ENCODE measurements at places on chromosomes 2 and 18.
A peak's percentile ranks its signal among the peaks of the same experiment; 100 is the strongest.

- DNase-seq, result no peak
Observed at GRCh38 chr2:196437626-196438025, 201.9 kb upstream of the CCDC150 start.

- no peak for DNase-seq
Observed at GRCh38 chr2:70005216-70005615, 43.8 kb upstream of the ASPRV1 start.

GRCh38 chr2:68328901-68329300, 9.2 kb upstream of the CNRIP1 start:
- DNase-seq, result no peak

GRCh38 chr2:218396688-218397462, 2.8 kb upstream of the CTDSP1 start:
- peak; percentile 73 for DNase-seq

- DNase-seq, result peak; percentile 43
Observed at GRCh38 chr2:134320930-134321329, 67.1 kb downstream of the MGAT5 start.

- DNase-seq, result no peak
Observed at GRCh38 chr2:111134055-111134454, 13.3 kb downstream of the BCL2L11 start.

- DNase-seq, result no peak
Observed at GRCh38 chr2:228581731-228582130, 400.2 kb upstream of the SPHKAP start.

GRCh38 chr18:42094875-42095274, 139.8 kb downstream of the PIK3C3 start:
- DNase-seq, result no peak

- DNase-seq, result no peak
Observed at GRCh38 chr18:46413684-46414083, 243.3 kb downstream of the LOXHD1 start.

DNA sequence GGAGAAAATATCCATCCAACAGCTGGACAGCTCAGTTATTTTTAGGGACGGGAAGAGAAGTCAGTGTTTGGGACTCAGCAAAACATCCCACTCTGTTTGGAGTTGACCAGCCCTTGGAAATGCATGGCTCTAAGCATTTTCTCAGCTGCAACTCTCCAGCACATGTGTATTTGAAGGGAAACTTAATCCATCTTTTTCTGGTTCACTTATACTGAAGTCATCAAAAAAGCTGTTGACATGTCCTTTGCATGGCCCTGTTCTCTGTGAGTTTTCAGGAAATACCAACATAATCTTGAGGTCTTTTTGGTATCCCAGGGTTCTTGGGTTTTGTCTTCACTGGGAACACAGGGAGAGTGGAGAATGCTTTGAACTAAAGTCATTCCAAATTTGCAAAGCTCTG, 91.9 kb upstream of the CELF4 start:
- DNase-seq, result no peak

GRCh38 chr2:241869087-241869961, at the start of gene RTP5:
Gene RTP5 (plus strand): TSS chr2:241869729. CDS start chr2:241869757, 28 bp downstream.
- DNase-seq, result no peak

- DNase-seq, result no peak
Observed at GRCh38 chr2:198517976-198518375, 713.6 kb downstream of the PLCL1 start.

GRCh38 chr2:135931776-135932443, 53.5 kb downstream of the DARS1 start:
- DNase-seq, result no peak

DNA sequence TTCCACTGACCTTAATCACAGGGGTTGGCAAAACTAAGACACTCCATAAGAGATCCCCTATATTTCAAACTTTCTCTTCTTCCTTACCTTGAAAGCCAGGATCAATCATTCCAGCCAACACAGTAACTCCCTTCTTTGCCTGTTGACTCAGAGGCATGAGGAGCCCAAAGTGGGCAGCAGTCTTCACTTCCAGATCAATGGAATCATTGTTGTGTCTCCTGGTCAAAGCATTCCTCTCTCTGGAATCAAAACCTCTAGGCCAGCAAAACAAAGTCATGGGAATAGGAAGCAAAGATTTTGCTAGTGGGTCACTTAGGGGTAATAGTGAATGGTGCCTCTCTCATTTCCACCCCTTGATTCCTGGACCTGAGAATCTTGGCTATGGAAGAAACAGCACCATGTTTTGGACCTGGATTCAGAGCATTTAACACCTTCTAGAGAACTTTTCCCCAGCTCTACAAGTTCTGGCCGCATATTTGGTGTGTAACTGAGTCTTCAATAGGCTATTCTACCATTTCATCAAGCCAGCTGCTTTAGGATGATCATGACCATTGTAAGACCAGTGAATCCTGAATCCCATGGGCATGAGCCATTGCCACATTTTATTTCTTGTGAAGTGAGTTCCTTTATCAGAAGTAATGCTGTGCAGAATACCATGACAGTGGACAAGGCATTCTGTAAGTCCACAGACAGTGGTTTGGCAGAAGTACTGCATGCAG, 65.7 kb upstream of the SERPINE2 start:
- DNase-seq, result no peak

DNA sequence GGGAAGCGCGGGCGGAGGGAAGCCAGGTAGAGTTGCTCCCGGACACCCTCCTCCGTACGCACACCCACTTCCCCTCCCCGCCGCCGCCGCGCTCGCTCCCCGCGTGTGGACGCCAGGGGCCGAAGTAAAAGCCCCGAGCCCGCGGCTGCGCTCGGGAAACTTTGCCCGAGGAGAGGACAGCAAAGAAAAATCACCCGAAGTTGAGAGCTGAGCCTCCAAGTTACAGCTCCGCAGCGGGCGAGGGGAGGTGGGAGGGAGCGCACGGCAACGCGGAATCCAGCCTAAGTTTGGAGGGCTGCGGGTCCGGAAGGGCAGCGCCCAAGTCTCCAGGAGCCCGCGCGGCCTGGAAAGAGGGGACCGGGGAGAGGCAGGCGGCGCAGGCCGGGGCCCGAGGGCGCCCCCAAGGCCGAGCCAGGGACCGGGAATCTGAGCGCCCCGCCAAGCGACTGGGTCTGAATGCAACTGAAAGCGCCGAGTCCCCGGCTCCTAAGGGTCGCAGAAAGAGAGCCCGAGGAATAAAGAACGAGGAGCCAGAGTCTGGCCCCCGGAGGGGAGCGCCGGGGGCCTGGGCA, 706 bp upstream of the BCL11A start:
- DNase-seq, result no peak

DNA sequence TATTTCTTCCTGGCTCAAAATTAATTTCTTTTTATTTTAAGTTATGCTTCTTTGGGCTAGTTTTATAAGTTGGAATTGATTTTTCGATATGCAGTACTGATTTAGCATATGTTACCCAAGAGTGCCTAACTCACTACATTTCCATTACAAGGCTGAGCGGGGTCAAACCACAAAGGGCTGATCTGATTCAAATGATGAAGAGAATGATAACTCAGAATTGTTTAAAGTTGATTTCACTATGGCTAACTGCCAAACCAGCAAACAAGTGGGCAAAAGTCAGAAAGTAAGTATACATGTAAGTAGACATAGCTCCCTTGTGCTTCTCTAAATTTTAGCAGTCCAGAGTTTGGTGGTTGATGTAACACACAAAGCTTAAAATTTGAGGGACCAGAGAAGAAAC, 35.6 kb downstream of the RAD51AP2 start:
- no peak for DNase-seq

GRCh38 chr2:133504566-133505505, 63.4 kb downstream of the NCKAP5 start:
- no peak for DNase-seq

GRCh38 chr2:22890132-22890531, 494.8 kb upstream of the KLHL29 start:
- DNase-seq, result no peak

DNA sequence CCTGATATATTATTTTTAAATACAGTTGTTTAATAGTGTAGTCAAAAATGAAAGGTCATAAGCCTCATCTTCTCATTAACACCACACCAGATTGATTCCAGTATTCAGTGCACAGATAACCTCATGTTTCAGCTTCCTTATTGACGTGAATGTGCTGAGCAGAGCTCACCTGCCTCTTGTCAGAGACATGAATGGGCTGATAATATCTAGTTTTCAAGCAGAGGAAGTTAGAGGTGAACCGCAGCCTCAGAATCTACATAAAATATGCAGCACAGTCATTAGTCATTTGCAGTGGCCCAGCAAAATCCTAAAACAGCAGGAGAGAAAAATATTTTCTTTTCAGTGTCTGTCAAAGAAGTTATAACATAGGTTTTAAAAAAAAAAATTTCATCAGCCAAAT, 216.2 kb downstream of the GBX2 start:
- no peak for DNase-seq

DNA sequence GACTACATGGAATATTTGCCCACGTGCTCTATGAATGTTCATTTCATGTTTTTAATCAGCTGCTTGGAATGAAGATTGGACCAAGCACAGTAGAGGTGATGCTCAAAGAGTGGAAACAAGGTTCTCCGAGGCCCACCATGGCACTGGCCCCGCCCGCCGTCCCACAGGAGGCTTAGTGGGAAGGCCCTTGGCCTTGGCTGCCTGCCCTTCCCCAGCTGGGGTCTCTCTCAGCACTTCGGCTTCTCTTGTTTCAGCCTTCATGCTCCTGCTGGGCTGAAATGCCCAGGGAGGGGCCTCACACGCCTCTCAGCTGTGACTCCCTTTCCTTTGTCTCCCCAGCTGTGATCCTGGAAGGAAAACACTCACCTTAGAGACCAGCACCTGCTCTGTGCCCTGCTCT, 833.2 kb downstream of the GALR1 start:
- no peak for DNase-seq

GRCh38 chr18:35822413-35822812, 150.1 kb upstream of the RMP24 start:
- DNase-seq, result no peak

GRCh38 chr2:120867290-120868241, 131.9 kb downstream of the GLI2 start:
- DNase-seq, result no peak

DNA sequence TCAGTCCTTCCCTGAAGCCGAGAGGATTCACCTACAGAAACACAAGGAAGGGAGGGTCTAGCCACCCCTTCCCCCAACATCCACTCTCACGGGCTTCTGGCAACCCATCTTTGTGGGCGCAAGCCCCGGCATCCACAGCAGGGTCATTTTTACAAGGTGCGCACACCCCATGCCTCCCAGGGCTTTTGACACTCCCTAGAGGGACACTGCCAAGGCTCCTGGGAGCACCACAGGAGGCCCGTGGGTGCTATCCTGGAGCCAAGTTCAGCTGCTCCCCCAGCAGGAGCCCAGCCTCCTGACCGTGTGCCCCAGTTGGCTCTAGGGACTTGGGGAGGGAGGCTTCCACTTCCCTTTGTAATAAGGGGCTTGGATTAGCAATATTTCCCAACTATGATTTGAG, 251.6 kb downstream of the TNS1 start:
- DNase-seq, result no peak
